D721Med (cell line): ENCODE measurements at places on chromosomes 11 and 22.

DNA sequence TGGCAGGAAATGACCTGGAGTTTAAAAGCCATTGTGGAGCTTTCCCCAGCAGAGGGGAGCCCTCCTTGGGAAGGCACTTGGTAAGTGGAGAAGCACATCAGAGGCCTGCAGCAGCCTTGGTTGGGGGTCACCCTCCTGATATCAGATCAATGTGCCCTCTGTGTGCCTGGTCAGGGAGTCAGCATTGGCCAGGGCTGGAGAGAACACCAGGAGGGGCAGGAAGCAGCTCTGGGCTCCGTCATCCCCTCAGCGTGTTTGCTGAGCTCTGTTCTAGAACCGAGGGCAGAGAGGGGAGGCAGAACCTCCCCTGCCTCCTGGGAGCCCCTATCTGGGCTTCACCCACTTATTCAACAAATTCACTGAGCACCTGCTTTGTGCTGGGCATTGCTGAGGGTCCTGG lies 846.0 kb downstream of the TBC1D22A start:
- no peak for DNase-seq

DNA sequence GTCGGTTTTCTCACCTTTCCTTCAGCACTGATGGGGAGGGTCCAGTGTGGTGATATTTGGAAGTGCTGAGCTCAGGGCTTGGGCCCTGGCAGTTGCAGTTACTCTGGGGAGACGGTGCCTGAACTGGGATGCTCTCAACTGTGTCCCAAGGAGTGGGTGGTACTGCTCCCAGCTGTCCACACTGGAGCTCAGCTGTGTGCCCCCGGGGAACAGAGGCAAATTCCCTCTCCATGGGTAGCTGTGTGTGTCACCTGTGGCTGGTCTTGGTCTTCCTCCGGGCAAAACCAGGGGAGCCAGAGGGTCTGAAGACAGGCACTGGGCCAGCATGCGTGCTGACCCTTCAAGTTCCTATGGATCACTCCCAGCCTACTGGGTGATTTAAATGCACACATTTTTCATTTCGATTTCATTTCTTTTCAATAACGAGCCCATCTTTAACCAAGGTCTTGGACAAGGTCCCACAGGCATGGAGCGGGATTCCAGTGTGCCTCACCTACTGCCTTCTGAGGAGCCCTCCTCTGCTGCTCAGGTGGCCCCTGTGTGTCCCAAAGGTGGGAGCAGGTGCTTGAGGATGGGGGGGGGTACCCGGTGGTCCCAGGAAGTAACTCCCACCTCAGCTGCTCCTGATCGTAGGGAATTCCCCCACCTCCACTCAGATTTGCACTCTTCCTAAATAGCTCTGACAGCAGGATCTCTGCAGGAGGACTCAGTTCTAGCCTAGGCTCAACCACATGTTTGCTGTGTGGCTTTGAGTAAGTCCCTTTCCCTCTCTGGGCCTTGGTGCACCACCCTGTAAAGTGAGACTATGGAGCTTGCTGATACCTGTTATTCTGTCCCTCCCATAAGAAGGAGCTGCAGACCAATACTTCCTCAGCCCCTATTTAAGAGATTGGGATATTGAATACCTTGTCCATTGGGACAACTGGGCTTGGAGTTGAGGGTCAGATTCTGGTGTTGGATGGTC lies 16.8 kb downstream of the PRDM11 start:
- DNase-seq, result no peak

DNA sequence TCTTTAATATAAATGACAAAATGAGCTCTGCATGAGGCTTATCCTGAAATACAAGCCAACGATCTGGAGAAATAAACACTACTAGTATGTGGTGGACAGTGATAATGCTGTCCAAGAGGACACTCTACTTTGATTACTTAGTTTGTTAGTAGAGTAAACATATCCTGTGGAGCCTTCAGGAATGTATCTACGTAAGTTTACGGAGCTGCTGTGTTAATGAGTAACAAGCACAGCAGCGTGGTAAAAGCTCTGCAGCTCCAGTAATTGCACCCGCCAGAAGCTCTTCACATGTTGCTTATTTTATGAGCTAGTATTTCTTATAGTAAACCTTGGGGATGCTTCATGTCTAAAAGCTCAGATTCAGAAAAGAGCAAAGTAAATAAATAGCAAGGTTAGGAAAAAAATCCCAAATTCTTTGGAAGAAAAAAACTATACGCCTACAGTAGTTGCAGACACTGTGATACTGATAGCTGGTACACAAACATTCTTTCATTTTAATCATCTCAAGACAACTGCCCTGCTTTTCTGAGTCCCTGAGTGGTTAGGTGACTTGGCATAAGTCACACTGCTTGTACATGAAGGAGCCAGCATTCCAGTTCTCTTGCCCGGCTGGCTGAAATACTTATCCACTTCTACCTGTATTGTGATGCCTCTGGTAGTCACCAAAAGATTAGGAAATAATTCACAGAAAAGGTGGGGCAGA lies 32.7 kb upstream of the CCDC34 start:
- no peak for DNase-seq

GRCh38 chr22:17101475-17102296 lies 16.9 kb downstream of the IL17RA start:
- no peak for DNase-seq
